ENCODE measurements at places on chromosomes 5 and 9.

- peak; percentile 3 for DNase-seq
Measured at GRCh38 chr5:53820119-53820801, 259.8 kb downstream of the NDUFS4 start.

- DNase-seq = no peak
Measured at GRCh38 chr9:131661568-131662288, 78.1 kb downstream of the RAPGEF1 start.

GRCh38 chr9:92048924-92049625 lies 66.1 kb downstream of the SPTLC1 start:
- peak; percentile 31 for DNase-seq

DNA sequence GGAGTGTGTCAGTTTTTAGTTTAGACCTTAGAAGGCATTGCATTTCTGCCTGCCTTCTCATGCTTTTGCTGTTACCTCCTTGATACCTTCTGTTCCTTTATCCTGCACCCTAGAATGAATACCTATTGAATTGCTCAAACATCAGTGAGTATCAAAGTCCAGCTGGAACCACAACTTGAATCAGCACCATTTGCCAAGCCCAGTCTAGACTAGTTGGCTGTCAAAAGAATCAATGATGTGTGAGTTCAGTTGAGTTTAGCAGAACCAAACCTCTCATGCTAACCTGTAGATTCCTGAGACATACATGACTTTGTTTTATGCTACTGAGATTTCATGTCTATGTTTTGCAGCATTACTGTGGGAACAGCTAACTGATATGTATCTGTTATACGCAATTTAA lies 116.6 kb downstream of the FAM170A start:
- no peak for DNase-seq

DNA sequence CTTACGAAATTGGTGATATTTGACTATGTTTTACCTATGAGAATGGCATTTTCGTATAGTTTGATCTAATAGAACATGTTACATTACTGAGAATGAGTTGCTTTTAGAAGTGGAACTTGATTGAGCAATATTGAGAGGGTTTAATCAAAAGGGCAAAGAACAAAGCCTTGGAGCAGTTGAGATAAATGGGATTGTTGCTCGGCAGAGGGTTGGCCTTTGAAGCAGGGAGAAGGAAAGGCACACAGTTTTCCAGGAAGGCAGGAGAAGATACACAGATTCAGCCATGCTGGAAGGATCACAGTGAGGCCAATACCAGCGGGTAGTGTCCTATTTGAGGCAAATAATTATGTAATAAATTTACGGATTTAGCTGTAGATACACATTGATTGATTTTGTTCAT lies 19.5 kb downstream of the MAN2A1 start:
- DNase-seq = no peak

DNA sequence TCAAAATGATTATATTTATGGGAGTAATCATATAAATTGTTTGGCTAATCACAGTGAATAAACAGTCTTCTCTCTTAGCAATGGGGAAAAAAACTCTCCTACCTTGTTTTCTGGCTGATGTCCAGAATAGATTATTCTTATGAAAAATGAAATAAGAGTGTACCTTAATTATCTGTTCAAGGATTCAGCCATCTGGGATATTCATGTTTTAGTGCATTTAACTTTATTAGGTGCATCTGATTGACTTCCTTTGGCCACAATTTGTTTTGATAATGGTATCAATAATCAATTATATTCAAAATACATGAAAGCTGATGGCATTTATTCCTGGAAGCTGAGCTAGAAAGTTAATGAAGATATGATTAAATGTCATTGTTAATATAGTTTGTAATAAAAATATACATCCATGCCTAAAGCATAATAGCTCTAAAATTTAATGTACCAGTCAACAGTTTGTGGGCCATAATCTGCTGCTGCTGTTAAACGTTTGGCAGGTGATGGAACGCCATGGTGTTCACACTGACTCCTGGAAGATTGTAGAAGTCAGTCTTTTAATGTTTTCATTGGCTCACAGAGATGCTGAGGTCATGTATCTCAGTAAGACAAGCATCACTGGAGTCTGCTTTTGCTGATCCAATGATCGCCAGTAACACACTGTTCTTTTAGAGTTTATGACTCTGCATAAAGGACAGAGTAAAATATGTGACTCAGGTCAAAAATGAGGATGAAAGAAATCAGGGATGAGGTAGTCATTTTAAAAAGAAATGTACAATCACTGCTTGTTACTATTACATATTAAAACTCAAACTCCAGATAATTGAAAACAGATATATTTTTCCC lies 105.8 kb downstream of the ISL1 start:
- DNase-seq = no peak

DNA sequence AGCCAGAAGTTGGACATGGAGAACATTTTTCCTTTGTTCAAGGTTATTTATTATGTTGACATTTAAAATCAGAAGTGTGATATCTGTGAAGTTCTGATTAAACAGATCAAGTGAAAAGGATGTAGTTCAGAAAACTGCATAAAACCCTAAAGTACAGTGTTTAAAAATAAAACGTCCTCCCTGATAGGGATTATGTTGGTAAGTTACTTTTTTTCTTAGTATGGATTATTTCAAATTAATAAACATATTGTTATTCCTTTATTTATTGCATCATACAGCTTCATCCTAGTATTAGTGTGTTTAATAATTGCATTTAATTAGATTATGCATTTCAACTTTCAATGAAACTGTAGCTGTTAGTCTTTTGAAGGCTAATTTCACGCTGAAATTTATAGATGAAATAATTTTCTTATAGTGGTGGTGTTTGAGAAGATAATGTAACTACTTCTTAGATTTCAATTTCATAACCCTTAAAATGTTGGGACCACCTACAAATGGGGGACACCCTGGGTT lies 157.9 kb upstream of the DMRT1 start:
- DNase-seq = no peak

DNA sequence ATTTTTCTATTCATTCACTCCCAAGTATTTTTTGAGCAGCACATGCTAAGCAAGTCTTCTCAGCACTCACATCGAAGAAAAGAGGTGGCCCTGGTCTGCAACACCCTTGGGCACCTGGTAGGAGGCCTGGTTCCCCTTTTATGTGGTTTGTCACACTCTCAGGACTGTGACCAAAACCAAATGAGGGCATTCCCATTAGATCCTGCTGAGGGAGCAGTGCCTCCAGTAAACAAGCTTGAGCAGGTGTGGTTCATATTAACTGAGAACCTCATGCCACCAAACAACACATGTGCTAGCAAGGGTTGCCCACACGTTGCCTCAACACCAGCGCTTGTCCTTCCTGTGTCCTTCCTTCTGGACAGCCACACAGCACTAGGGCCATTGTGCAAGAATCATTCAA lies 26.9 kb upstream of the SYK start:
- DNase-seq = no peak

DNA sequence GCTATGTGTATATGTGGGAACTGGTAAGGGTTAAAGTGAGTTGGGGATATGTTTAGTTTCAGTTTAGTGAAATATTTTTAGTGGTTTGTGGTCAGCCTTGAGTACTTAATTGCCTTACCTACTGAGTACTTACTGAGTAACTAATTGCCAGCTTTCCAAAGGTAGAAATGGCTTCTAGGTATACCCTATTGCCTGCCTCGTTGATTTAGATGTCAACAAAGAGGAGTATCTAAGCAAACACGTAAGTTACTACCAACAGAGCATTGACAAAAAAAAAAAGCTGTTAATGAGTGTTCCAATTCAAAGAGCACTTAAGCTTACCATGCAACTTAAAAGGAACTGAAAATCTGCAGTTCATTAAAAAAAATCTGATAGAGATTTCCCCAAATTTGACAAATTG lies 8.8 kb downstream of the ATP10B start:
- DNase-seq = no peak

GRCh38 chr9:6917162-6917561 lies 159.4 kb downstream of the KDM4C start:
- no peak for DNase-seq

DNA sequence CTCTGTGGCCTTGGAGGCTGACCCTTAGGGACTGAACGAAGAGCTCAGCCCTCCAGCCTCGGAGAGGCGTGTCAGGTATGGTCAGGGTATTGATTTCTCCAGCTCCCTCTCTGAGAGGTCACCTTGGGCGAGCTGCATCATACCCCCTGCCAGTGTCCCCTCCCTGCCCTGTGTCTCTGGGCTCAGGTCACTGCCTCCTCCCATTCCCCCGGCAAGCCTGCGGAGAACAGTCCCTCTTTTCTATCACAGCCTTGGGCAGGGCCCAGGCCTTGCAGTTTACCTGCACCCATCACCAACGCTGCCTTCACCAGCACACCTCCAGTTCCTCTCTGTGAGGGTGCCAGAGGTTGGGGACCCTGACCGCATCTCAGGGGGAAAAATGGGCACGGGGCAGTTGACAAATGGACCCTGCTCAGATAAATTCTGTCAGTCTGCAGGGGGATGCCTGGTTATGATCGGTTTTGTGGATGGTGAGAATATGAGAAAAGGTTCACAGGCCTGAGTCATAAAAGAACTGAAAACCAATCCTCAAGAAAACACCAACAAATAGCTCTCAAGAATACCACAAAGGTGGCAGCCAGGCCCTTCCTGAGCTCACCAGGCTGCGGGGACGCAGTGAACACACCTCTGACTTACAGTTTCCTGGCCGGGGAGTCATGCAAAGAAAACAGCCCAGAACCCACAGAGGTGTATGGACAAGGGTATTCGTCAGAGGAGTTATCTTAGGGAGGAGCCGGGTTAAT lies 24.7 kb upstream of the RXRA start:
- no peak for DNase-seq

GRCh38 chr5:34680896-34681295 lies 24.8 kb downstream of the RAI14 start:
- no peak for DNase-seq

DNA sequence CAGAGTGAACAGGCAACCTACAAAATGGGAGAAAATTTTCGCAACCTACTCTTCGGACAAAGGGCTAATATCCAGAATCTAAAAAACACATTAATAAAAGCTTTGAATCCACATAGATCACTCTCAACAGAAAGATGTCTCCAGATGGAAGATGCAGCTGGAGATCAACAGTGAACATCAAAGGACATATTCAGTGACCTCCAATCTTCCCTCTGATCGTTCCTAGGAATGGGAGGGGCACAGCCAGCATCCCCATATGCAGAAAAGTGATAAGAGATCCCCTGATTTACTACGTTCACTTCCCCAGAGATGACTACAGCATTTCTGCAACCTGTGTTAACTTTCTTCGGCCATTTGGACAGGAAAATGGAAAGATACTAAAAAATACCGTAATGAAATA lies 21.2 kb downstream of the OXCT1 start:
- DNase-seq = no peak

GRCh38 chr9:135087489-135087792 lies at the start of gene OLFM1:
Gene OLFM1 (plus strand): TSS chr9:135087668. CDS start chr9:135087990, 322 bp downstream.
- peak; percentile 44 for DNase-seq

- no peak for DNase-seq
Measured at GRCh38 chr5:38528162-38528703, 28.2 kb downstream of the LIFR start.

DNA sequence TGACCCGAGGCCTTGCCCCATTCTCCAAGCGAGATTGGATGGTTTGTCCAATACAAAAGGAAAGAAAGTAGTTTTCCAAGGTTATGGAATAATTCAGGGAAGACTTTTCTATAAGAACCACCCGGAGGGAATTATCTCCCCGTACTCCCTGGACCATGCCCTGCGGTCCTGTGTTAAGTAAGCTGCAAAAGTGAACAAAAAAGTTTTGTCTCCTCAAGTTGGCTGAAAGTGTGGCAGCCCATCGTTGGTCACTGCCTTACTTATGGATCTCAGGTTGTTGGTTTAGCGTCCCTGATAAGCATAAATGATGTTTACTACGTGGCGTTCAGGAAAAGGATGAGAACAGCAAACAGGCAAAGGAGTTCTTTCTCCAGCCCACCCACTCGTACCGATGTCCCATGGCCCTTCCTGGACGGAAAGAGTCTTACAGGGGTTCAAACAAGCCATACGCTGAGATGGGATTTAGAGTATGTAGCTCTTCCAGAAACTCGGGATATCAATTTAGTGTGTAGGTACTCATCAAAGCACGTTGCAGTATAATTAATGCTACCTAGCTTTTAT lies 413 bp upstream of the AUH start:
- DNase-seq = no peak

DNA sequence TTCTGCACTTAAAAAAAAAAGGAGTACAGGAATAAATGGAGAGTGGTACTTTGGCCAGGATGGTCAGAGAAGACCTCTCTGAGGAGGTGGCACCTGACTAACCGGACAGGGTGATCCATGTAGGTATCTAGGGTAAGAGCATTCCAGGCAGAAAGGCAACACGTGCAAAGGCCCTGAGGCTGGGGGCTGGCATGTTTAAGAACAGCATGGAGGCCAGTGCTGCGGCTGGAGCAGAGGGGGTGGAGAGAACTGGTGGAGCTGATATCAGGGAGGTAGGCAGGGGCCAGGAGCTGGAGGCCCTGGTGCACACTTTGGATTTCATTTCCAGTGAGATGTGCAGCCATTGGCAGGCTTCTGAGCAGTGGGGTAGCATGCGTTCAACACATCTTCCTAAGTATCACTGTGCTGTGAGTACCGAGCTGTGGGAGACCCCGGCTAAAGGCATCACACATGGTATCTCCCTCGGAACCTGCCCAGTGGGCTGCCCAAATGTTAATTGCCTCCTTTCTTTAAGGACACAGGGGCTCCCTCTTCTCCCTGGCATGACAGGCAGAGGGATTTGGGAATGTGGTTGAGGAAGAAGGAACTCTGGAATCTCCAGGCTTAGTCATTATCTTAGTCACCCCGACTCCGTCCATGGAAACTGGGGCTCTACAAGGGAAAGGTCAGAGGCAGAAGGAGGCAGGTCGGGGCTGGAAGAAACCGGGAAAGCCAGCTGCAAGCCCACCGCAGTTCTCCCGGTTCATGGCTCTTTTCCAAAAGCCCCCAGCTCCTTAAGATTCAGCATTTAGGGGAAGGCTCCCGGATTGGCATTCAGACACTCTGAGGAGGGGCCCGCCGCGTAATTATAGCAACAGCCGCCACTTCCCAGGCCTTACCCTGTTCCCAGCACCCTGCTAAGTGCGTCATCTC lies 18.6 kb downstream of the SLC6A7 start:
- DNase-seq = peak; percentile 67

DNA sequence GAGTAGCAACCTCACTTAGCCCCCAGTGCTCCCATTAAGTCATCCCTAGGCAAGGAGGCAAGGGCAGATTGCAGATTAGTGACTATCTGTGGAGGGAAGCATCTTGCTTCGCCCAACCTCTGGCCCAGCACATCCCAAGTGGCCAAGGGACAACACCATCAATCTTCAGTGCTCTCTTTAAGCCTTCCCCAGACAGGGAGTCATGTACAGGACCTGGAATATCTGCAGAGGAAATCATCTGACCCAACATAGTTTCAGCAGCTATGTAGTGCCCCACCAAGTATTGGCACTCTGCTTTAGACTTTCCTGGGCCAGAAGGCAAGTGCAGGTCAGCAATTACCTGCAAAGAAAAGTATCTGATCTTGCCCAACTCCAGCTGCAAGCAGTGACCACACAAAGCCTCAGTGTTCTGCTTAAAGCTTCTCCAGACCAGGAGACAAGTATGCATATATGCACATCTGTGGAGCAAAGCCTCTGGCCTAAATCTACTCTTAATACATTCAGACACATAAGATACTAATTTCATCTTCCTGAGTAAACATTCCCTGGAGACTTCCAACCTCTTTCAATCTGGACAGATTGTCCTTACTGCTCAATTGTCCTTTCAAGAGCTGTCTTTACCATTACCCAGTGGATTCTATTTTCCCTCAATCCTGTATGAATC lies 224.8 kb upstream of the VLDLR start:
- DNase-seq = no peak

- DNase-seq = no peak
Measured at GRCh38 chr9:129923589-129923988, 88.3 kb downstream of the USP20 start.
